ENCODE measurements at places on chromosomes 13 and 19.

- DNase-seq = no peak
Measured at GRCh38 chr19:29753934-29754305, 38.9 kb upstream of the C19orf12 start.

DNA sequence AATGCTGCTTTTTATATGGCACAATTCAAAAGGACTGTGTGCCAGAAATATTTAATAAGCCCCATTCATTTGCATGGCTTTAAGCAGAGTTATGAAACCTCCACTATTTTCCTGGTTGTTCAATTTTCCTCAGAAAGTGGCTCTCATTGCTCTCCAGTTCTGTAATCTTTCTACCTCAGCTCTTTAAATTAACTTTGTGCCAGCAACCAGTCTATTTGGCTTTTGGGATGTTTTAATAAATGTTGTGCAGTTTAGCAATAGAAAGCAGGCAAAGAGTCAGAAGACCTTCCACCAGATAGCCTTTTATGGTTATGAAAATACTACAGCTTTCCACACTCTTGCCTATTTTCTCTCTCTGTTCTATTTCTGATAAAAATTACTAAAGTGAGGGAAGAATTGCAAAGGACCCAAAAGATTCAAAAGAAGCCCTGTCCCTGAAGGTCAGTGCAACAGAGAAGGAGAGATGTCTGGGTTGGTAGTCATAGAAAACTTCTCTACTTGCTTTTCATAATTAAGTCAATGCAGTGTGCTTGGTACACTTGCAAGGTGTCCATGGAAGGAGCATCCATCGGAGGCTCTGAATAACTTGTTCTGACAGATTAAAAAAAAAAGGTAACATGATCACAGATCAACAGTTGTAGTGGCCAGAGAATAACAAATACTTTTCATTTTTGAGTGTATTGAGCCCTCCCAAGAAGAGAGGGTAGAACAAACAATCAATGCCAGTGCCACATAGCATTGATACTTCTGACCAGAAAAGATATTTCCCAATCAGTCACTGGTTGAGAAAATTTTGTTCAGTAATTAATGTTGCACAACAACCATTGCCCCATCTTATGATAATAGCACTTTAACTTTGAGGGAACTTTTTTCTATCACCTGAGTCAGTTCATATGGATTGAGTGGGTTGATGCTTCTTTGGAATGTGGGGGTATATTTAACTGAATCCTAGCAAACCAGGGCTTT is 48.4 kb upstream of the SPRY2 start:
- no peak for DNase-seq

DNA sequence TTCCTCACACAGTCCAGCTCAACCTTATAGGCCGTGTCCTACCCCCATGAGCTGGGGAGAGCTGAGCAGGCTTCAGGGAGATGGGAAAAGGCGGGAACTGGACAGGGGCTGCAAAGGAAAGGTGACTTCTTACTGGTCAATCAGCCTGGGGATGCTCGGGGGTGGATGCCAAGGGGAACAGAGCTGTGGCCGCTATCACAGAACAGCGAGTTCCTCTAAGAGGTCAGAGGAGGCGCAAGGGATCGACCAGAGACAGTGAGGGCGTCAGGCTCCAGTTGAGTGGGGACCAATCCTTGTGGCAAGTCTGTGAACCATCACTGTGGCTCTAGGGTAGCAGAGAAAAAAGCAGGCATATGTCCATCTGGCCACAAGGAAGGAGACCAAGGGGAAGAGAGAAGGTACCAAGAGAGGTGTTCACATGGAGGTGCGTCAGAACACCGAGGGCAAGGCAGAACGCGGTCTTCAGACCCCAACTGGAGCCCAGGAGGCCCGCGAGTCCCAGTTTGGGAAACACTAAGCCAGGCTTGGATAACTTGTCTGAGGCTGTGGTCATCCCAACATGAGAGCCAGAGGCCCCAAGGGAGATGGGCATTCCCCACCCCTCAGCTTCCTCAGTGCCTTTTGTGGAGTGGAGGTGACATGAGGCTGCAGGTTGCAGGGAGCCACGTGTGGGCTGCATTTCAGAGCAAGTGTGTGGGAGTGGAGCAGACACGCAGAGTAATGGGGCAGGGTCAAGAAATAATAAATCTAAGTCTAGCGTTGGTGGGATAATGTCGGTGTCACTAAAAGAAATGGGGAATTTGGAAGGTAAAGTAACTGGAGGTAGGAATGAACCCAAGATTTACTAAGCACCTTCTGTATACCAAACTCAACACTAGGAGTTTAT is 3.9 kb downstream of the F10 start:
- DNase-seq = no peak

- DNase-seq = no peak
Measured at GRCh38 chr19:50723735-50724521, 764 bp downstream of the CLEC11A start.

GRCh38 chr19:30402436-30403202 is 30.4 kb downstream of the ZNF536 start:
- DNase-seq = no peak

DNA sequence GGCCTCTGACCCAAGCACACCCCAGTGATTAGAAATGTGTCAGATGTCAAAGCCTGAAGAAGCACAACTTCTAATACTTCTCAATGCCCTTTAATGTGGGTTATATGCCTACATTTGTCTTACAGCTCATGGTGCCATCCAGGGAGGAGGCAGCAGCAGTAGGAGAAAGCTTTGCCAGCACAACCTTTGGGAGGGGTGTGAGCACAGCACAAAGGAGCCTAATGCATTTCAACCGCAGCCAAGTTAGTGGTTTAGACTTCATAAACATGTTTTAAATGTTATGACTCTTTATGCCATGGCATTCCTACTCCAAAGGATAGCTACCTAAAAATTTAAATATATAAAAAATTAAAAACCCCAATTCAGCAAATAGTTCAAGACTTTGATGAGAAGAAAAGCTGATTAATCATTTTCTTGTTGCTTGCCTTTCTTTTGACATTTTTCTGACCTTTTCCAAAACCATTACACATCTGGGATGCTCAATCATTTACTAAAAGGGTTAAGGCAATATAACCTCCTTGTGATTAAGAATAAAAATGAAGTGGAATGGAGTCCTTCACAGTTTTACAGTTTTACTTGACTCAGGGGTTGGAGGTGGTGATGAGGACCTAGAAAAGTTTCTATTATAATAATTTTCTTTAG is 142.7 kb downstream of the DLEU7 start:
- DNase-seq = no peak

GRCh38 chr19:13262450-13262849 is 112.2 kb downstream of the IER2 start:
- DNase-seq = no peak

- no peak for DNase-seq
Measured at GRCh38 chr19:44476559-44477408, 23.5 kb downstream of the ZNF180 start.

DNA sequence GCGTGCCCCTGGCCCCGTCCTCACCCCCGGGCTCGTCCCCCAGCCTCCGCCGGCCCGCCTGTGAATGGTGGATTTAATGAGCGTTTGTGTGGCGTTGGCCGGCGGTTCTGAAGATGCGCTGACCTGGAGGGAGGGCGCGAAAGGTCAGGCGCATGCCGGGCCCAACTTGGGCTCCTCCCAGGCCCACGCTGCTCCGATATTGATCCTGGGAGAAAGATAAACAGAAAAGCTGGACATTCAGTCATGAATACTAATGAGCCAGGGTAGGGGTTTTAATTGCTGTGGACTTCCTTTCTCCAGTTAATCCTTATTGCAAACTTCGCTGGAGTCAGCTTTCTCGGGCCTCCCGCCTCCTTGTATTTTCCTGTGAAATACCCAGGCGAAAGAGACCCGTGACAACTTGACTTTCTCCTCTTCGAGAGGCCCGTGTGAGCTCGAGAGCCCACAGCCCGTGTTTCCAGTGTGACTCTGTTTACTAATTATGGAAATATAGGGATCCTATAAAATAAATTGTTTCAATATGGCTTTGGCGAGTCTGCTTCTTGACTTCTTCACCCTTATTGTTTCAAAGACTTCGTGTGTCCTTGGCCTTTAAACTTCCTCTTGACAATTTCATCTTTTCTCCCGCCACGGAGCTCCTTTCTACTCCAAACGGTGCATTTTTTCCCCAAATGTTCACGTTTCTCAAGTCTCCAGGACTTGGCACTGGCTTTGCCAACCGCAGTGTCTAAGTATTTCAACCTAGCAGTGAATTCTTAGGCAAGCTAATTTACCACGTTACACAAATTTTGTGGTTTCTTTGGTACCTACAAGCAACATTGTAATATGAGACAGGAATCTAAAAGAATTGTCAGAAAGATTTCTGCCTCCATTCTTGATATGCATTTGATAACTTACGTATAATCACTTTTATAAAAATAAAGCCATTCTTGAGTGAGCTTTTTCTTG is 10.5 kb downstream of the ZIC2 start:
- DNase-seq = no peak

DNA sequence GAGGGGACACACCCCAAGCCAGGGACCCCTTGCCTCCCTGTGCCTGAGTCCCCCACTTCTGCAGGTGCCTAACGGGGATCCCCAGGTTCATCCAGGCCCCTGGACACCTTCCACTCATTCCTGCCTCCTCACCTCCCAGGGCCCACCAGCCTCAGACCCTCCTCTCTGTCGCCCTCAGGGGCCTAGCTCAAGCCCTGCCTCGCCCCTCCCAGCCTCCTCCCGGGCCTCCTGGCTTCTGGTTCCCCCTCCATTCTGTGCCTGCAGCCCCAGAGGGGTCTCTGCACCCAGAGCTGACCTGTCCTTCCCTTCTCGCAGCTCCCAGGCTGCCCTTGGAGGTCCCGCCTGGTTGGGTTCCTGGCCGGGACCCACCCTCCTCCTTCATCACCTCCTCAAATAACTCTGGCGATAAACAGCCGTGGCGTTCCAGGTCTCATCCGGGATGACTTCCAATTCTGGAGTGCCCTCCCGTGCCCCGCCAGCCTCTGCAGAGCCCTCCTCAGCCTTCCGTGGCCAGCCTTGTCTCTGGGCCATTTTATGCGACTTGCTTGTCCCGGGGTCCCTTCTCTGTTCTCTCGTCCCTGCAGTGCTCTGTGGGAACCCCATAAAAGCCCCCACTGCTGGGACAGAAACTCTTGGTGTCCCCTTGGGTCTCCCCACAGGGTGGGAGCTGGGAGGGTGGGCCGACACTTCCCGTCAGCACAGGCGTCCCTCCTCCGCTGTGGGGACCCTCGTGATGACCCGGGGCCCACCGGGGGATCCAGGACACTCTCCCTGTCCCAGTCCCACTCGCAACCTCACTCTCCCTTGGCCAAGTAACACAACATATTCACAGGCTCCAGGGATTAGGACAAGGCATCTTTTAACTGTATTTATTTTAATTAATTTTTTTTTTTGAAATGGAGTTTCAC is 9.2 kb downstream of the JOSD2 start:
- no peak for DNase-seq

DNA sequence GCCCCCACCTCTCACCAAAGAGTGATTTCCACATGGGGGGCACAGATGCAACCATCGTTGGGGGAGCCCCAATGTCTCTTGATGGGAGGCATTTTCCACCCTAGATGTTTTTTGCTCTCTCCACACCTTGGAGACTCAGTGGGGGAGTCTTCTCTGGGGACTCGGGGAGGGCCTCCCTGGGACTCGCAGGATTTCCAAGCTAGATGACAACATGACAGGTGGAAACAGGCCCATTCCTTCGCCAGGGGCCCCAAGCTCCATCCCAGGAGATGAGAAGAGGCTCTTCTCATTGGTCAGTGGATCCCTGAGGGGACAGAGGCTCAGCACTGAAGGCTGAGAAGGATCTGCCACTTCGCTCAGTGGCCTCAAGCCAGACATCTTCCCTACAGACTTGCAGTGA is 12.7 kb upstream of the KIR2DL4 start:
- DNase-seq = no peak

DNA sequence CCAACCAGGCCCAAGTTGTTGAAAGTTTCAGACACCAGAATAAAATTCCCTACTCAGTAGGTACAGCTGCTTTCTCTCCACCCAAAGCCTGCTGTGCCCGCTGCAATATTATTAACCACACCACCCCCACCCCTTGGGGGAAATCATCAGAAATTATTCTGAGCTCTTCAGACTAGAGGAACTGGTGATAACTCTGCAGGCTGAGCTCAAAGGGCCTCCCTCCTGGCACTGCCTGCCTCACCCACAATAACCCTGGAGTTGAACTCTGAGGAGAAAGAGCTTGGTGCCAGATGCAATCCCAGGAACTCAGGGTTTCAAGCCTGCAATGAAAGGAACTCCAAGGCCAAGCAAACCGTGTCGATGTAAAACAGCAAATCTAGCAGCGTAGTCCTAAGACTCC is 381.7 kb upstream of the ZNF507 start:
- no peak for DNase-seq

DNA sequence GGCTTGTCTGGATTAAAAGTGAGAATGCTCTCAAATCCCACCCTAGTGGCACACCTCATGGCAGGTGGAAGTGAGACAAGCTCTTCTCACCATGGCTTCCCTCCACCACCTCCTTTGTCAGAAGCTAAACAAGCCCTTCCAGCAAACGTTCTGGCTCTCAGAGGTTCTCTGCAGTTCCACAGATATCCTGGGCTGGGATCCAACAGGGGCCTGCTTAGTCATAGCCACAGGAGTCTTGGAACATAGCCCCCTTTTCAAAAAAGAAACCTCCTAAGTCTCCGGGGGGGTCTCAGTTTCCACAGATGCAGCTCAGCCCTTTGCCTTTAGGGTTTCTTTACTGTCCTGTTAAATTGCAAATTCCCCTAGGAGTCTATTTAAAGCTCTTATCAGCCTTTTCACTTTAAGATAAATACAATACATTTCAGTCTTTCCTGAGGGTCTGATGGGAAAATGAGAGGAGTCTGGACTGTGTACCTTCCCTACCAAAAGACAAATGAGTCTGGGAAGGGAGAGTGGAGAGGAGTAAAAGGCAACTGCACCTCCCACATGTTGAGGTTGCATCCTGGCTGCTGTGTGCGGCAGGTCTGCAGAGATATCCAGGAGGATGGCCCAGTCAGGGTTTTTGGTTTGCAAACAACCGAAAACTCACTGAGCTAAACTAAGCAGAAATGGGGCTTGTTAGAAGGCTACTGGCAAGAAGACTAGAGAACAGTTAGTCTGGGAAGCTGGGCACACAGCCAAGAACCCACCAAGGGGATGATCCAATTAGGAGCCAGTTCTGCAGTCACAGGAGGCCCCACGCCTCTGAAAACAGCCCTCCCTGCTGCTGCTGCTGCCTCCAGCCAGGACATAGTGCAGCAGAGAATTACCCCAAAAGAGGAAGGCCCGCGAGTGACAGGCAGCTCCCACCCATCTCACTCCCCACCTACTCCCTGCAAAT is 41.4 kb upstream of the SERP2 start:
- no peak for DNase-seq

GRCh38 chr19:8487137-8487851 is 15.1 kb downstream of the PRAM1 start:
- DNase-seq = no peak

DNA sequence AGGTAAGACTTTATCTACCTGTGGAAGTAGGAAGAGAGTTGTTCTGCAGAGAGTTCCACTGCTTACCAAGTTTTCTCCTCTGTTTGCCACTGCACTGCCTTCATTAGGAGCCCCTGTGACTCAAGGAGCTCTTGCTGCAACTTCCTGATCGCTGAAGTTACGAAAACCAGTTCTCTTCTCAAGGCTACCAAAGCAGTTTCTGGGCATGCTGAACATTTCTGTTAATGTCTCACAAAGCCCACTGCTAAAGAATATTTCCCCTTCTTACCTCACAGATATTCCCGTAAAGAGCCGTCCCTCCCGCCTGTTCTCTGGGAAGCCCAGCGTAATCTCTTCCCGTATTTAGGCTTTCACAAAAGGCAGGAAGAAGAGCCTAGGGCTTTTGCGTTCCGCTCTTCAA is 82.6 kb upstream of the OXGR1 start:
- no peak for DNase-seq

- DNase-seq = no peak
Measured at GRCh38 chr19:31535691-31536460, 186.6 kb upstream of the TSHZ3 start.

GRCh38 chr13:51848674-51849073 is 3.7 kb upstream of the TMEM272 start:
- DNase-seq = no peak

Data from NCI-H774 (cell line).